Esophagus muscularis mucosa (tissue), 4 donors: ENCODE measurements at places on chromosomes 5 and 9.

GRCh38 chr5:138910546-138911185 is 35.5 kb upstream of the LRRTM2 start:
- no peak for DNase-seq

DNA sequence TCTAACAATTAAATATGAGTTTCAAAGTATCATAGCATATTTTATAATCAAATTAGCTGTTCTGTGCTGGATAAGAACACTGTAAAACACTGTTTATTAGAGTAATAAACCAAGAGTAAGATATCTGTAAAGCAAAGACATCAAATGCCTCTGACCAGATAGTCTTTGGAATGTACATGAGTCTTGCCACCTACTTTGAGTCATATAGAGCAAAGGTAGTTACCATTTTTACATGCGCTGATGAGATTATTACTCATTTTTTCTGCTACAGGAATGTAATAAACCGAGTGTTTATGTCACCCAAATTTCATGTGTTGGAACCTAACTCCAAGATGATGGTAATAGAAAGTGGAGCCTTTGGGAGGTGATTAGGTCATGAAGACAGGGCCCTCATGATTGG is 654.5 kb downstream of the CETN3 start:
- no peak for DNase-seq

DNA sequence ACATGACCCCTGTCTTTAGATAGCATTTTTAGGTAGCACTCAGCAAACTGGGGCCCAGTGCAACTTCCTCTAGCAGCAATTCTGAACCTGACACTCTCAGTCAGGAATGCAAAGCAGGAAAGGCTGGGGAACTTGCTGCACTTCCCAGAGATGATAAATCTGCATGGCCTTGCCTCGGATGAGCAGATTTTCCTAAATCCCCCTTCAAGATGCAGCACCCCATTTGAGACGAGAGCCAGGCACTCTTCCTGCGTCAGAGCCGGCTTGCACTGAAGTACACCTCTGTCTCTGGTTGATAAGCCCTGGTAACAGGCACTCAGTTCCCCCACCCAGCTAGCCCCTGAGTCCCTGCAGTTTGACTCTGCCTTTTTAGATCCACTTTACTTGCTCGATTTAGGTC is 296.7 kb upstream of the PANK3 start:
- no peak for DNase-seq

GRCh38 chr9:69168709-69169217 is 5.3 kb upstream of the TJP2 start:
- DNase-seq, result no peak

- no peak for DNase-seq
These were observed 1.7 kb downstream of the IFNA10 start for GRCh38 chr9:21205204-21205603.

- DNase-seq, result no peak
These were observed 2.9 kb upstream of the ISCA1 start for GRCh38 chr9:86285261-86285660.

DNA sequence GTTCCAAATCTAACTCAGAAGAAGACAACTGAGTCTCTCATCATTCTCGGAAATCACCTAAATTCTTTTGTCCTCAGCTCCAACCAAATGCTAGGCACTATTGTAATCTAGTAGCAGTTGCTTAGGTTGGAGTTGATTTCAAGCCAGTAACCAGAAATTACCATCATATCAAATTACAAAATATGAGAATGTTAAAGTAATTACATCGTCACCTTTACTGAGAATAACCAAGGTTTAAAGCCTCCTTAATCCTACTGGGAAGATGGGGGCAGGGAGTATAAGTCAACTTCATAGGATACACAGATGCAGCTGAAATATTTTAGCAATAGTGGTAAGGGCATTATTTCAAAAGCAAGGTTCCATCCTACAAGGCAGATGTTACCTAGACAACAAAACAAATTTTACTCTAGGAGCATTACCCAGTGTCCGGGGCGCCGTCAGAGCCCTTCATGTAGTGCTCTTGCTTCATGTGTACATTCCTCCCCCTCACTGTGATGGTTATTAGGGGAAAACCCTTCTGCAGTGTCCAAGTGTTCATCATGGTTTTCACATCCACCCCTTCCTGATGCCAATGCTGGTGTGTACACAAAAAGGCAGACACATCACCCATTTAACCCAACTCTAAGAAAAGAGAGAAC is 19.5 kb downstream of the ERAP1 start:
- DNase-seq, result no peak

GRCh38 chr5:160270704-160271103 is 41.4 kb downstream of the FABP6 start:
- no peak for DNase-seq
